ENCODE measurements at places on chromosomes 11 and 22.

DNA sequence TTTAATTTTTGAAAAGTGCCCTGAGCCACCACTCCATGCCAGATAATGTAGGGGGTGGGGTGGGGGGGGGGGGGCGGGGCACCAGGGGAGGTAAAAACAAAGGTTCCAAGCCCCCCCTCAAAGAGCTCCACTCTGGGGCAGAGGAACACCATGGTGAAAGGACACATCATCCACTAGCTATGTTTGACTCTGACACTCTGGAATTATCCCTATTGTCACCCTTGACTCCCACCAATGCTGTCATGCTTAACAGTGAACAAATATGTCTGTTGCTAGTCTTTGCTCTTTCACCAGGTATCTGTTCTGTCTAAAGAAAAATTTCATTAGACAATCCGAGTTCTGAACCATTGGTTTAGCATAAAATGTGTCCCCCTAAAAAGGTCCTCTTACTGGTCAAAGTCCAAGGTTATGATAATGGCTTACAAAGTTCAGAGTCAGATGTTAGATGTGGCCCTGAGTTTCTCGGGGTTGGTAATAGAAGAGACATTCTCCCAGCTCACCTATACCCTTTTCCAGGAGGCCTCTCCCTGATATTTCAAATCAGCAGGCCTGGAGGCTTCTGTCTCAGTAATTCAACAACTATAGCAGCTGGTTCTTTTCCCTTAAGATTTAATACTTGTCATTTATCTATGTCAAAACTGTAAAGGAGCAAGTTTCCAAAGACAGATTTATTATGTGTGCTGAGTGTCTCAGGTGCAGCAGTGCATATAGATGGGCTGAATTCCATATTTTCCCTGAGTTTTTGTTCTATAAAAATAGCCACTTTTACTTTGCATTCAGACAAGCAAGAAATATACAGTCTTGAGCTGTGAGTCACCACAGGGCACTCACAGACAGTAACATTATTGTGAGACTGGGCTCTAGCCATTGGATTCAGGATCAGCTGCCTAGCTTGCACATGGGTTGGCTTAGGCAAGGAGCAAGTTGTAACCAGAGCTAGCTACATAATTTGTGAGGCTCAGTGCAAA lies 174.1 kb downstream of the CSNK2A3 start:
- DNase-seq, result no peak

GRCh38 chr22:22752199-22752555 lies 107.8 kb downstream of the GGTLC2 start:
- no peak for DNase-seq

DNA sequence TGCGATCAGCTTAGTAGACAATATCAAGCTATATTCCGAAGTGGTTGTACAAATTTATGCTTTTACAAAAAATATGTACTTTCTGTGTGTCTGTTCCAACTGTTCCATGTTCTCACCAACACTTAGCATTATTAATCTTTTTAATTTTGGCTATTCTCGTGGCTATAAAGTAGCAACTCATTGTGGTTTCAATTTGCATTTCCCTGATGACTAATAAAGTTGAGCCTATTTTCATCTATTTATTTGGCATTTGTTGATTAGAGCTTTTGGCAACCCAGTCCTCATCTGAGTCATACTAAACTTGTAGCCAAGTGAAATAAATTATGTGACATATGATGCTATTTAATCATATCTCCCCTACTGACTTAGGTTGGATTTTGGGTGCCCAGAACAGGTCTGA lies 115.9 kb downstream of the FBXO7 start:
- DNase-seq, result no peak

DNA sequence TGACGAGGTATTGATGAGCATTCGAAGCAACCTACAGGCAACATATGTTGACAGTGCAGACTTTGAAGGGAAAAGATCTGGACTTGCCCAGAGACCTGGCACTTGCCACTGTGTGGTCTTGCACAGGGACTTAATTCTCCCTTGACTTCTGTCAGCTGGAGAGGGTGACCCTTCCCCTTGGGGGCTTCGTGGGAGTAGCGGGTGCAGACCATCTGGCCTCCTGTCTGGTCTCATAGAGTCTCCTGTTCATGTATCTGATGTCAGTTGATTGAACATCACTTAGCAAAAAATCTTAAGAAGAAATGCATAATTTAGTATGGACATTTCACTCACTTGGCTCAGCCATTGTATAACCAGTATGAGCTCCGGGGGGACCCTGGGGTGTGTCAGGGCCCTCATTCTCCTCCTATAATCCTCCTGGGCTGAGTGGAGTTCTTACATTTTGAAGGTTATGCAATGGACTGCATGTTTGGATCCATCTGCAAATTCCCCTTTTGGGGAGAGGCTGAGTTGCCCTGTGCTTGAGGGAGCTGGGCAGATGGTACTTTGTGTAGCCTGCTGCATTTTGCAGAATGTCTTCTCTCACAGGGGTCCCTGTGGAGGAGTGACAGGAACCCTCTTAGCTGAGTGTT lies 13.0 kb downstream of the BCR start:
- DNase-seq, result no peak

- no peak for DNase-seq
These were observed 70.8 kb downstream of the KCNJ1 start for GRCh38 chr11:128796270-128796669.

DNA sequence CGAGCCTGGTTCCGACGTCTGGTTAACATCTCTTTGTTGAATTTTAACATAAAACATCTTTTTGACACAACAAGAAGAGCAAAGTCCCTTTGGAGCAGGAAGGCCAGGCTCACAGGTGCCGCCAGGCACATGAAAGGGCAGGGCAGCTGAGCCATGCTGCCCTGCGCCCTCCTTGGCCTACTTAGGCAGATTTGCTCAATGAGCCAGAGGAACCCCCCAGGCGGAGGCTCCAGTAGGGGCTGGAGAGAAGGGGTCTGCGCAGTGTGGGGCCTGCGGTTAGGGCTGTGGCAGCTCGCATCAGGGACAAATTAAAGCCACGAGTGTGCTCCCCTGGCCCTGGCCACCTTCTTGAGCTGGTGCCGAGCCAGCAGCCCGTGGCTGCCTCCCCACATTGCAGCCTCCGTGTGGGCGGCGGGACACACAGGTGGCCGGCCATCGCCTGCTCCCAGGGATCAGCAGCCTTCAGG lies 9.9 kb upstream of the SLC22A12 start:
- no peak for DNase-seq

GRCh38 chr11:101446238-101446637 lies 137.6 kb downstream of the TRPC6 start:
- no peak for DNase-seq

DNA sequence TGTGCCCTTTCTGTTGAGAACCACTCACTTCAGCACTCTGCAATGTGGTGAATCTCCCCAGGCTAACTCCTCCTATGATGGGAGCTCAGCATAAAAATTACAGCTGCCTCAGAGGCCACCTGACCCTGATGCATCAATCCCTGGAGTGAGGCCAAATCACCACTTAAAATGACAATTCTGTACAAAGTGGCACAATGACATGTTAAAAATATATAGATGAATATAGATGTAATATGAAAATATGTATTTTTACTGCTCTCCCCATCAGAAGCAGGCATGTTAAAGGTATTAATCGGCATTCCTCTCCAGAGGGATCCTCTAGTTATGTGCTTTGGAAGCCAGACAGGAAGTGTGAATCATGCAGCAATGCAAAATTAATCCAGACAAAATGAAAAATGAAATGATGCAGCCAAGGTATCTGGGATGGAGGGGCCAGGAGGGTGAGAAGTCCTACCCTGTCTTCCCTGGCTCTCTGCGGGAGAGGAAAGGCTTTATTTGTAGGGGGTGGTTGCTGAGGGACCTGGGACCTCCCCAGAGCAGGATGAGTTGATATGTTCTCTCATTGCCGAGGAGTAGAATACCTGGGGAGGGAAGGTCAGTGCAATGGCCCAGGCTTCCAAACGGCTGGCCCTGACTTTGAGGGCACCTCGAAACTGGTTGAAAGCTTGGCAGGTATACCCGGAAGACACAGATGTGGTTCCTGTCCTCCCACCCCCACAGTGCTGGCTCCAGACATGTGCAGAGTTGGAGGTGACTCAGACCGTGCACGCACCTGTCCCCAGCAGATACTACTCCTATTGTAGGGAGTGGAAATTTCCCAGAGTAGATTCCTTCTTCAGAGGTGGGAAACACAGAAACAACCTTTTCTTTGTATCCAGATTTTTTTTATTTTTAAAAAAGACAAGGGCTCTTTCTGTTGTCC lies 347.9 kb upstream of the NCAM1 start:
- DNase-seq, result no peak

DNA sequence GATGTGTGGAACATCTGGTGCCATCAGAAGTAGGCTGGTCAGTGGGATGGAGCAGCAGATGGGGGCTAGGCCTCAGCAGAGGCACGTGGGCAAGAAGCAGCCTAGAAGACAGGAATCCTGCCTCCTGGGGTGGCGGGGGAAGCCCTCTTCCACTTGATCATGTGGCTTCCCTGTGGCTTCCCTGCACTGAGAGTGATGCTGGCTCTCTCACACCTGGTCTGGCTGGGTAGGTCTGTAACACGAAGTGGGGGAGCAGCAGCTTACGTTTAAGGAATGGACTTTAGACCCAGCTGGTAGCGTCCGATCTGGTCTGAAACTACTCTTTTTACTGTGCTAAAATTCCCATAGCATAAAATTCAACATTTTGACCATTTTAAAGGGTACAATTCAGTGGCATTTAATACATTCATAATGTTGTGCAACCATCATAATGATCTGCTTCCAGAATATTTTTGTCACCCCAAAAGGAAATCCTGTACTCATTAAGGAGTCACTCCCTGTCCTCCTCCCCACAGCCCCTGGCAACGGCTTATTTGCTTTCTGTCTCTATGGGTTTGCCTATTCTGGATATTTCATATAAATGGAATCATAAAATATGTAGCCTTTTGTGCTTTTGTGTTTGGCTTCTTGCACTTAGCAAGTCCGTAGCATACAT lies 21.7 kb downstream of the PTPN5 start:
- no peak for DNase-seq

DNA sequence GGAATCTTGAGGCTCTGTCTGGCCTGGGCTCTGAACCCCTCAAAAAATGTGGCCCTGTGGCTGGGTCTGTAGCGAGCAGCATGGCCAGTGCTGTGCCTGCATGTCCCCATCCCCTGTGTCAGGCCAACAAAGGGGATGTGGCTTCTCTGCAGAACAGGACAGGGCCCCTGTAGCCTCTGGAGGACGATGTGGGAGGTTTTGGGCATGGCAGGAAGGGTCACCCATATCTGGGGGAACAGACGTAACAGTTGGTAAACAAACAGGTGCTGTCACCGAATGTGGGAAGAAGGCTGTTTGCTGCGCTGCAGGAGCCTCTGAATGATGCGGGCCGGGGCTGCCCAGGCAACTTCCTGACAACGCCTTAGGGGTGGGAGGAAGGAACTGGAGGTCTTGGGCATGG lies 35.0 kb downstream of the LRP5 start:
- no peak for DNase-seq

- no peak for DNase-seq
These were observed 13.7 kb upstream of the HEPHL1 start for GRCh38 chr11:94007426-94007825.

- DNase-seq, result no peak
These were observed 930.4 kb downstream of the OPCML start for GRCh38 chr11:132601875-132602274.

DNA sequence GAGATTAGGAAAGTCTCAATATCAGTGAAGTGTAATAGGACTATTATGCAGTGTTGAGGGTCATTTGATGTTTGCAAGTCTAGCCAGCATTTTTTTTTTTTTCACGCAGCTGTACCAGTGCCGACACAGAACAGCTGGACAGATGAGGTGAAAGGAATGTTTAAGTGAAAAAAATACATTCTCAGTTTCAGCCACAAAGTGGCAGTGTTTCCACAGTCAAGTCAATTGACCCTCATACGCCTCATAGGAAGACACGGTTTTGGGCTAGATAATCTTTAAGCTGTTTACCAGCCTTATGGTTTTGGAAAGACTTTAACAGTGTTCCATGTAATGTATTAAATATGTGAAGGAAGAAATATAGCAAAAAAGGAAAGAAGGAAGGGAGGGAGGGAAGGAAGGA lies 349.9 kb upstream of the ANO3 start:
- DNase-seq, result peak; percentile 26

GRCh38 chr22:28930357-28931007 lies 47.1 kb downstream of the ZNRF3 start:
- DNase-seq, result no peak

DNA sequence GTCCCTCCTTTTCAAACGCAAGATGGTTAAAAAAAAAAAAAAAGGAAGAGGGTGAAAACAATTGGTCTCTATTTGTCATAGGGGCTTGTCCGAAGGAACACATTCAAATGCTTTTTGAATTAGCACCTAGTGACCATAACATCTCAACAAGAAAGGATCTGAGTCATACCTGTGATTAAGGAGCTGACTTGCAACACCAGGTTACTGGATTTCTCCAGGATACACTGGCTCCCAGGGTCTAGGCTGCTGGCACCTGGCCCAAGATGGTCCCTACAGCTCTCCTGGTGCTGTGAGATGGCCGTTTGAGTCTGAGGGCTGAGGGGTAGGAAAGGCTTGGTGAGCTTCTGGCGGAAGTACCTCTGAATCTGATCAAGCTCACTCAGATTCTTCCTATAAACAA lies 28.4 kb upstream of the UCP3 start:
- no peak for DNase-seq

GRCh38 chr11:122670131-122670530 lies 14.6 kb downstream of the UBASH3B start:
- DNase-seq, result no peak

GRCh38 chr11:127609025-127609773 lies 608.6 kb upstream of the KIRREL3 start:
- DNase-seq, result no peak

GRCh38 chr22:30705710-30706651 lies 11.3 kb downstream of the OSBP2 start:
- DNase-seq, result no peak

GRCh38 chr11:12007230-12007593 lies 1.2 kb downstream of the DKK3 start:
- no peak for DNase-seq

DNA sequence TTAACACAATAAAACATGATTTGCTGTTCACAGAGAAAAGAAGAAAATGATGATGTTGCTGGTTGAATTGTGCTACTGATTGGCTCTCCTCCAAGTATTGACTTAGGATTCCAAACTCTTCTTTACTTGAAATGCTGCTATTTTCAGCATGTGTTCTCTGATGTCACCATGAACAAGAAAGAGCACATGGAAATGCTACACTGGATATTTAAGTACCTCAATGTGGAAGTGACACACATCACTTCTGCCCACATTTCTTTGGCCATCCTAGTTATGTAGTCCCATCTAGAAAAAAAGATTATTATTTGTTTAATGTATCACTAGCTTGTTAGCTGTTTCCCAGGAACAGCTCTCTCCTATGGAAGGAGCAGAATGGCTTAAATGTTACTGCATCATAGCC lies 27.2 kb downstream of the OR52B2 start:
- DNase-seq, result no peak

GRCh38 chr22:31140746-31141145 lies 438 bp upstream of the PLA2G3 start:
- DNase-seq, result peak; percentile 63
